ENCODE measurements at places on chromosomes 2 and 18.

GRCh38 chr18:3392467-3392855 is 57.5 kb upstream of the TGIF1 start:
- no peak for DNase-seq

DNA sequence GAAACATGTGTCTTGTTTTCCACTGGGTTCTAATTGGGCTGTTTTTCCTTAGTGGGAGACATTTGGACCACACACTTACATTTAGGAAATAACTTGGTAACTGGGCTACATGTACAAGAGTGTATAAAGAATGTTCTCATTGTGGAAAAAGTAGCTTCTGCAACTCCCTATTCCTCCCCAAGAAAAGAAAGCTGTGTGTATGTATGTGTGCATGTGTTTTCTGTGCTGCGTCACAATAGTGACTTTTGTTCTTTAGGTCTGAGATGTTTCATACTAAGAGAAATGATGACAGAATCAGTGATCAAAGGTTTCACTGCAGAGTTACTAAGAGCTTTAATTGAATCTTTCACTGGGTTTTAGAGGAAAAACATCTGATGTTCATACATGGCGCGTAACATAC is 82.7 kb downstream of the TANC1 start:
- no peak for DNase-seq

- no peak for DNase-seq
Observed at GRCh38 chr2:183665425-183665824, 541.2 kb downstream of the NUP35 start.

- DNase-seq: no peak
Observed at GRCh38 chr2:241121008-241121407, 18.9 kb upstream of the MTERF4 start.

DNA sequence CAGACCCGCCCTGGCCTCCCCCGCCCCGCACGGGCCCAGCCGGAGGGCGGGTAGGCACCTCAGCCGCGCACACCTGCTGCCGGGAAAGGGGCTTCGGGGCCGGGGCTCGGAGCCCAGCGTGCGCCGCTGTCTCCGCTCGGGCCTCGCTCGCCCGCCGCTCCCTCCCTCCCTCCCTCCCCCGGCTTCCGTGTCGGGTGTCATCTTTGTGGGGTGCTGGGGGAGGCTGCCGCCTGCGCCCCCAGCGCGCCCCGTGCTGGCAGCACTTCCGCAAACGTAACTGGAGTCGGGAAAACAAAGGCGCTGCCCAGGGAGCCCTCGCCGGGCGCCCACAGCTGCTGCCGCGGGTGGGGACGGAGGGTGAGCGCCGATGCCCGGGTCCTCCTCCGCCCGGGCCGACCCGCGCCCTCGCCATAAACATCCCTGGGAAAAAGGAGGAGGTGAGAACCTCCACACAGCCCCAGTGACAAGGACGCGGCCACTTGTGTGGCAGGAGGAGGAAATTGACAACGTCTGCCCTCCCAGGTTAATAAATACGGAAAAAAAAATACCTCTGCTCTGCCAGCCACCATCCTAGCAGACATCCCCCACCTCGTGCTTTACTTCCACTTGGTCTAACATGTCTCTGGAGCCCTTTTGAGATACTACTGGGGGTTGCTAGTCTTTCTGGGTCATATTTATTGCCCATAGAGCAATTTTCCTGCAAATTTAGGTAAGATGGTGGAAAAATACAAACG is 550 bp downstream of the MFSD6 start:
- peak; percentile 84 for DNase-seq

- no peak for DNase-seq
Observed at GRCh38 chr2:136207030-136207623, 89.2 kb upstream of the CXCR4 start.
